HEK293T (cell line): ENCODE measurements at places on chromosomes 6 and 20.

DNA sequence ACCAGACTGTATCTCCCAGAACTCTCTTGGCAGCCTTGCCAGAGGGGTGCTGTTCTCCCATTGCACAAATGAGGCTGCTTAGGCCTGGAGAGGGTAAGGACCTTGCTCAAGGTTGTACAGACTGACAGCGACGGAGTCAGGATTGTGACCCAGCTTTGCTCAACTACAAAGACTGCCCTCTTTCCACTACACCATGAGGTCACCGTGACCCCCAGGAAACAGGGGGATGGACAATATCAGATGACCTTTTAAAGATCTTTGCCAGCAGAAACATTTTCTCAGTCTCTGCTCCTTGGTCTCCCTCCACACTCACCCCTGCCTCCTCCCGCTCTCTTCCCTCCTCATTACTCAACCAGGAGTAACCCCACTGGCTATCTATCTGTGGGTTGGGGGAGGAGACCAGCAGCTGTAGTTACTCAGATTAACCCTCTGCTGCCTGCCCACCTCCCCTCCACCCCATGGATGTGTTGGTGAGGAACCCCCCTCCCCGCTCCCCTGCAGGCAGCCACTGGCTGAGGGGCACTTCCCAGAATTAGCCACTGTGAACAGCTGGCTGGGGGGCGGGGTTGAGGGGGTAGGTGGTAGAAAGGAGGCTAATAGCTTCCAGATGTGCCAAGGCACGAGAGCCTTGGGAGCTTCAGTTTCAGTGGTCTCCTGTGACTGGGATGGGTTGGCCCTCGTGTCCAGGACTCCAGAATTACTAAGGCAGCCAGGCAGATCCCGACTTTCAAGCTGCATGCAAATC lies 26.9 kb upstream of the MRPS18A start:
- no peak for DNase-seq

- DNase-seq: peak; percentile 80
These were observed 659 bp downstream of the MCUR1 start for GRCh38 chr6:13813621-13814175.

DNA sequence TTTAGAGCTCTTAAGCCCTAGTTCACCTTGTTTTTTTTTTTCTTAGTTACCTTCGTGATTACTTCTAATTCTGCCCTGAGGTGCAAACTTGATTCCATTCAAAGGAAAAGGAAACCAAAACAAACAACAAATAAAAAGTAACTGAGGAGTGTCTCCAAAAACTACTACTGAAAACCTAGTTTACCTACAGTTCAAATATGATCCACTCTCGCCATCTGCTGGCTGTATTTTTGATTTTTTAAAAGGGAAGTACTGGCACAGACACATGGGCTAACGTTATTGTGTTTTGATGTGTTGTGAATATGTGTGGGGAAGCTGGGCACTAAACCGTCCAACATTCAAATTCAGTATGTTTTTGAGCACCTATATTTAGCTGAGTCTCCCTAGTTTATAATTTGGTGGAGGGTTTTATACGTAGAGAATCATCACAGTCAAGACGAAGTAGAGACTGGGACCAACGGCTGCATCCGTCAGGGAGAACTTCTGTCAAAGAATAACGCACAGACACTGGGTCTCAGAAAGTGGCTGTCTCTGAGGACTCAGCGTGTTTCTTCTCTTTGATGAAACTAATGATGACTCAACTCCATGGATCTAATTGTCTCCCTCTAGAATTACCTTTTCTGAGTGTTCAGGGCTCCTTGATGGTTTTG lies 373.5 kb upstream of the BTBD3 start:
- DNase-seq: peak; percentile 30

DNA sequence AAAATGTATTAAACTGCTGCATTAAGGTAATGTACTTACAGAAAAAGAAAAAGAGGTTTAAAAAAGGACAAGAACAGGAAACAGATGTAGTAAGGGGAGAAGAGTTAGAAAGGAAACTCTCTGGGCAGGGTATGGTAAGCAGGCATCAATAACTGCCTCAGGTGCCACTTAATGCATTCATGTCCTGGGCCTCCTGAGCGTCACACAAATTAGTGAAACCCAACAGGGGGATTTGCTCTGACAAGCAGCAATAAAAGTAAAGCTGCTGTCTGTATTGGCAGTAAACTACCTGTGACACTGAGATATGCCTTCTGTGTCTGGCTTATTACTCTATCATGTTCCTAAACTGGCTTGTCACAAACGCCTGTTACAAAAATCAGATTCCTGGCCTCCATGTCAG lies 1.5 kb upstream of the EFHC1 start:
- no peak for DNase-seq

DNA sequence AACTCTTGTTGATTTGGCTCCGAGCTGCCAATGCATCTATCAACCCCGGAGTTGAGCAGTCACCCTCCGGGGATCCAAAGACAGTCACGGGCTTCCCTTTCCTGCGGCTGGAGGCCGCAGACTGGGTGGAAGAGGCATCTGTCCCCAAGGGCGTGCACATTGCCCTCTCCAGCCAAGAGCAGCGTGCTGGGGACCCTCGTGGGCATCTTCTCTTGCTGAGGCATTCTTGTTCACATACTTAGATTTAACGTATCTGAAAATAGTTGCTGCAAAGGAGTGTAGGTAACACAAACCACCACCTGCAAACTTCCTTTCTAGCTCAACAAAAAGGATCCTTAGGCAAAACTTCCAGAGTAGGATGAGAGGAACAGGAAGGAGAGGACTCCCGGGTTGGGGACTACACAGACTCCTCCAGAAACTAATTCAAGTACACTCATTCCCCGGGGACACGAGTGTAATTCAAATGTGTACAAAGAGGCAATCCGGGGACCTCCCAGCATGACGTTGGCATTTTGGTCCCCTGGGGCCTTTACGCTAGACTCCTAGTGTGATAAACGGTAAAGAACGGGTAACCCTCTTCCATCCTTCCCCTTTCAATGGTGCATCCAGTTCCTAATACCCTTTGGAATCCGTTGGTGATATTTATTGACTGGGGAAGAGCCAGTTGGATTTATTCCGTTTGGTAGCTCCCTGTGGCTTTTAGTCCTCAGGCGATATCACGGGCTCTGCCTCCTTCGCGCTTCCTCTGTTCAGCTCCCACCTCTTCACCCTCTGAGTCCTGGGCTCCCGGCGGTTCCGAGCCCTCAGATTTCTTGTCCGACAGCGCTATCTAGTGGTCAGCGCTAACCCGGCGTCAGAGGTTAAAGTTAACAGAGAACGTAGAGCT lies 2.7 kb upstream of the COL12A1 start:
- peak; percentile 74 for DNase-seq

GRCh38 chr20:1205802-1206201 lies 2.5 kb downstream of the C20orf202 start:
- DNase-seq: no peak

DNA sequence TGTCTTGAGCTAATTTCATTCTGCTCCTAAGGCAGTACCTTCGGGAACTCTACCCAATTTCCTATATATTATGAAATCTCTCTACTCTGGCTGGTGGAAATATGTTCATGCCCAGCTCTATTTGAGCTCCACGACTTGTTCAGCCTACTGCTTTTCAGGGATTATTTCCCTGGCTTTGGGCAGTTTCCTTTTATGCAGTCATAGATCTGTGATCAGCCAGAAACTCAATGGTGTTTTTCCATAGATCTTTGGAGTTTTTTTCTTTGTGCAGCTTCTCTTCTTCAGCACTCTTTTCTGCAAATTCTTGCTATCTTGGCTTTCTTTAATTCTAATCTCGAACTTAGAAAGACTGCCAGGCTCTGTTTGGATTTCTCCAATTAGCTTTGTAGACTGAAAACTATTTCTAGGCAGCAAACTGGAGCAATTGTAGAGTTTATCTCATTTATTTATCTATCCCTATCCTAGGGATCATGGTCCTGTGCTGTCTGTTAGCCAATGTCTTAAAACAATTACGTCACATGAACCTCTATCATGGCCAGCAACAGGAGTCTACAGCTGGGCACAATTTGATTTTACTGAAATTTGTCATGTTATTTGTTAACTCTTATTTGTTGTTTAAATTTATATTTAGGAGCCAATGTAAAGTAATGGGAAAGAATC lies 328.4 kb downstream of the BCKDHB start:
- DNase-seq: no peak

DNA sequence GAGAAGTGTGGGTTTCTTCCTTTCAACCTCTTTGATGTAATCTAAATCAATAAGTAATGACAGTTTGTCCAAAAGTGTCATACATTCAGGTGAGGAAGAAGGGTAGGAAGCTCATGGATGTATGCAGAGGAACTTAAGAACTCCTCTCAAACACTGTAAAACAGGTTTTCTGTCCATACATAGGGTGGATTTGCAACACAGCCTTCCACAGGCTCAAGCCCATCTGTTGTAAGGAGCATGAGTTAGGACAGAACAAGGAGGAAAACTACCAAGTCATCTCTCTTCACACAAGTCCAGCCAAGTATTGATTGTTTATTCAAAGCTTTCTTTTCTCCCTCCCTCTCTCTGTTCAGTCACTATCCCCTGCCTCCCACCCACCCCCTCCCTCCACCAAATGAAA lies 49.0 kb upstream of the CDYL start:
- DNase-seq: no peak

- no peak for DNase-seq
These were observed 158.3 kb downstream of the EYA4 start for GRCh38 chr6:133399426-133399825.

GRCh38 chr6:162615016-162615705 lies 112.4 kb downstream of the PRKN start:
- no peak for DNase-seq

DNA sequence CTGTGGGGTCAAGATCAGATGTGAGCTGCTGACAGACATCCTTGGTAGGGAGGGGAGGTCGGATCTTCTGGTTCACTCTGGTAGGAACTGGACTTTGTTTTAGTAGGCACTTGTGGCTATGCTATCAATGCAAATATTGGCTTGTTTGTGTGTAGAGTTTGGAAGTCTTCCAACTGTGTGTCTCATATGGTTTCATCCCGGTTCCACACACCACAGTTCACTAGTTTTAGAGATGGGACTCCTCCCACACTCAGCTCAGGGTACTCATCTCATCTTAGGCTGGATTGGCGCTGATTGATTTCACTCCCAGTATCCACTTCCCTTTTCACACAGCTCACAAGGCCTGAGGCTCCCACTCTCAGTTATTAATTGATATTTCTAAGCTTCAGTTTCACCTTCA lies 161.3 kb downstream of the THBS2 start:
- DNase-seq: no peak

DNA sequence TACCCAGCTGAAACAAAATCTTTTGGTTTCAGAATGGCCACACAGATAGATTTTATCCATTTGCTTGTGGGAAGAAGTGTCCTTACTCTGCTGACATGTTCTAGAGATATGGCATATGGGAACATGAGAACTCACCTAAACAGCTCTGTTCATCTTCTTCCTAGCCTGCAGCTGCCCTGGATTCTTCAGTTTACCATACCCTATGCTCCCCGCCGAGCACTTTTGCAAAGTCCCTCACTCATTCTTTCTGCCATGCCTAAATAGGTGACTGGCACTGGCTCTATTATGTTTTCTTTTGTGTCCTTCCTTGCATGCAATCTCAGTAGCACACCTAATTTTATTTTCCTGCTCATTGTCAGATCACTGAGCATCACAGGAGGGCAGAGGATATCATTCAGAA lies 293.7 kb upstream of the RSPO3 start:
- no peak for DNase-seq

DNA sequence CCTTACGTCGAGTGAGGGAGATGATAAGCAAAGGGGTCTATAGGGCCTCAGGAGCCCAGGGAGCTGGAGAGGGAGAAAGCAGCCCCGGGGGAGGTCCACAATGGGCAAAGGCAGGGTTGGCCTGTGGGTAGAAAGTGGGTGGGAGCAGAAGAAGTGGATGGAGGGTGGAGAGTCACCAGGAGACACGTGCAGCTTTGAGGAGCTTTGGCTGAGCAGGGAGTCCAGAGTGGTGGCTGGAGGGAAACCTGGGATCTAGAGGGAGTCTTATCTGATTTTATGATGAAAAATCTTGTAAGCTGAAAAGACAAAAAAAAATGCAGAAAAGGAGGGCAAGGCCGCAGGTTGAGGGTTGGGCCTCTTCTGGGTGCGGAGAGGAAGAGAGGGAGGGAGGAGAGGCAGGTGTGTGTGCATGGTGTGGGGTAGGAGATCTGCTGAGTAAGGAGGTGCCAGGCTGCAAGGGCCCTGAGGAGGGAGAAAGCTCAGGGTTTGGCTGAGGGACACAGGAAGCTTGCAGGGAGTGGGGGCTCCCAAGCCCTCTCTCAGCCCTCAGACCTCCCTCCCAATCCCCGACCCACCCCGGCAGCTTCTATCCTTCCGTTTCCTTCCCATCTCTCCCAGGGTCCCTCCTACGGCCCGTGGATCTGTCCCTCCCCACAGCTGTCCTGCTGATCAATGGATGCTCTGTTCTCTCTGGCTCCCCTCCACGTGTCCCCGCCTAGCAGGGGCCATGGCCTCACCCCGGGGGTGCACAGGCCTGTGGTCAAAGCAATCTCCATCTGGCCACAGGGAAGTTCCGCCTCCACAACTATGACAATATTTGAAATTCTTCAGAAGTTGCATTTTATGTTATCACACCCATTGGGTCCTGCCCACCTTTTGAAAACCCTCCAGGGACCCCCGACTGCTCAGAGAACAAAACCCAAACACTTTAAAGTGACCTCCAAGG lies 17.1 kb upstream of the BPI start:
- no peak for DNase-seq

DNA sequence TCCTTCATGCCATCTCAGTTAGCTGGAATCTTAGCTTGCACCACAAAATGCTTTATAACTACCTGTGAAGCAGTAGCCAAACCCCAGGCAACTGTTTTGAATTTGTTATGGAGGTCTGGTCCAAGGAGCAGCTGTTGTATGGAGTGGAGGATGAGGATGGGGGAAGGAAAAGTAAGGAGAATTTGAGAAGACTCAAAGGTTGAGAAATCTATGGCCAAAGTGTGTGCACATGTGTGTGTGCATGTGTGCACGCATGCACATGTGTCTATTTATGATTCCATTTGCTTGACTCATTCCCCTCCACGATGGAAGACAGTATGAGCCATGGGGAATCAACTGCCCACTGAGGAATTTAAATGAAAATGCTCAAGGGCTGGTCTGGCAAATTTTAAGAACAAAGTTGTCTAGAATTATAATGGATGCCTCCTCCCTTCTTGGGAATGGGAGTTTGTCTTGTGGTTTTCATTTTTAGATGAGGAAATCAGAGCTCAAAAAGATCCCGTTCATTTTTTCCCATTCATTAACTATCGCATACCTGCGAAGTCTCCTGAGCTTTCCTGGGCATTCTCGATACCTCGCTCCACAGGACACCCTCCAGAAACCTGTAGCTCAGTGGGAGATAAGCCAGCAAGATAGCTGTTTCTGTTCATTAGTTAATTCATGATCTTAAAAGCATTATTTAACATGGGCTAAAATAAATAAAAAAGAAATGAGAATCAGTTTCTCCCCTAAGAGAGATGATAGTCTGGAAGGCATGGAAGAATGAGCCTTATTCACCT lies 152.3 kb upstream of the NEDD9 start:
- DNase-seq: no peak

DNA sequence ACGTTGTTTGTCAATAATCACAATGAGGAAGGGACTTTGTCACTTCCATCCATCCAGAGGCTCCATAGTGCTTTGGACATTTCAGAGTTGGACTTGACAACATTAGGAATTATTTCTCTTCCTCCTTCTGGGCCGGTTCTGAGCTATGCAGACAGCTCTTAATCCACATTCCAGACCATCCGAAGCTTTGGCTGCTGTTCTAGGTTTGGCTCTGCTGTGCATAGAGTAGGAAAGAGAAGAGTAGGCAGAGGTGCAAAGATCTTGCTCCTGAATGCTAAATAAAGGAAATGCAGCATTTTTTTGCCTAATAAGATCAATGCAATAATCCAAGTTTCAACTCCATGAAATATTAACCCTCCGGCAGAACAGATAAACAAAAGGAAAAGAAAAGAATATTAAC lies 251.8 kb upstream of the PRND start:
- no peak for DNase-seq
